ENCODE measurements at places on chromosomes 11 and 22.

DNA sequence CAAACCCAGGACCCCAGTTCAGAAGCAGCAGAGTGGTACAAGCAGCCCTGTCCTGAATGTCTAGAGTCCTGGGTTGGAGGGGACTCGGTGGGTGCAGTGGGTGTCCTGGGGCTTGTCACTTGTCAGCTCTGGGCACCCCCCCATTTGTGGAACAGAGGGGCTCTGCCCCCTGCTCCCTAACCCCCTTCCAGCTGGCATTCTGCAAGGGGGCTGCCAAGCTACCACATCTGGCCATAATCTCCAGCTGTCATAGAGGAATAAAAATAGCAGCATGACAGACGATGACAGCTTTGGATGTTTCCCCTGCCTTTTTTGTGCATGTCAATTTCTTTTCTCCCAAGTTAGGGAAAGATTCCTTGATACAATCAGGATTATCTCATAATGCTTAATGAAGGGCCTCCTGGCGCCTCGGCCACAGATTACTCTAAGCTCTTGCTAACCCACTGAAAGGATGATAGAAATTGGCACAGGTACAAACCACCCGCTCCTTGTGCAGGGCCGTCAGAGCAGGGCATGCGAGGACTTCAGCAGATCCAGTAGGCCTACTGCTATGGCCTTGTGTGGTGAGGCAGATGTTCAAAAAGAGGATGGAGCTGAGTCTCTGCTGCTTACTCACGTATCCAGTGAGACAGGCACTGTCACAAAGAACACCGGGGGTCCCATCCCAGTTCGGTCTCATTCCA lies 83.0 kb downstream of the ISX start:
- no peak for DNase-seq

- no peak for DNase-seq
Measured at GRCh38 chr11:12053606-12054361, 45.4 kb upstream of the DKK3 start.

- DNase-seq = no peak
Measured at GRCh38 chr11:78564490-78565467, 9.9 kb downstream of the NARS2 start.

GRCh38 chr11:68308068-68308467 lies 4.3 kb upstream of the LRP5 start:
- no peak for DNase-seq

- no peak for DNase-seq
Measured at GRCh38 chr11:130418756-130419155, 9.7 kb downstream of the ADAMTS8 start.

All from activated naive CD4-positive, alpha-beta T cell (primary cell).